A673 (cell line): ENCODE measurements at places on chromosomes 7 and 10. TPM values are rescaled to one million over a fixed set of nuclear protein-coding genes. Genes with fewer than 3 reads are reported as not detected.

- H3K27ac ChIP-seq, result no peak overlapping the region
- H3K4me1 ChIP-seq, result no peaks in the 10 kb centered on the region
- no peak for DNase-seq
These were observed 38.1 kb upstream of the AOAH start for GRCh38 chr7:36762394-36762793.

GRCh38 chr10:128263891-128264688 is 137.9 kb upstream of the MKI67 start:
- H3K4me1 ChIP-seq, result no peaks in the 10 kb centered on the region
- no peak overlapping the region for H3K27ac ChIP-seq
- H3K27me3 ChIP-seq, result peaks cover 9% of the 10 kb centered on the region
- H3K36me3 ChIP-seq, result no peaks in the 10 kb centered on the region
- H3K4me3 ChIP-seq, result no peak overlapping the region
- peak; percentile 79 for DNase-seq

- peaks cover 15% of the 10 kb centered on the region for H3K27me3 ChIP-seq
- H3K4me3 ChIP-seq, result no peak overlapping the region
- no peaks in the 10 kb centered on the region for H3K4me1 ChIP-seq
- no peaks in the 10 kb centered on the region for H3K36me3 ChIP-seq
- DNase-seq, result no peak
These were observed 27.3 kb downstream of the ANTXRL start for GRCh38 chr10:46314071-46314470.

GRCh38 chr10:42753126-42753506 is 29.5 kb upstream of the BMS1 start:
- peak overlapping the region; percentile 45 for H3K4me3 ChIP-seq
- H3K27me3 ChIP-seq, result peaks cover 39% of the 10 kb centered on the region
- H3K36me3 ChIP-seq, result no peaks in the 10 kb centered on the region
- peaks cover 13% of the 10 kb centered on the region for H3K4me1 ChIP-seq
- no peak overlapping the region for H3K27ac ChIP-seq
- DNase-seq, result peak; percentile 85

DNA sequence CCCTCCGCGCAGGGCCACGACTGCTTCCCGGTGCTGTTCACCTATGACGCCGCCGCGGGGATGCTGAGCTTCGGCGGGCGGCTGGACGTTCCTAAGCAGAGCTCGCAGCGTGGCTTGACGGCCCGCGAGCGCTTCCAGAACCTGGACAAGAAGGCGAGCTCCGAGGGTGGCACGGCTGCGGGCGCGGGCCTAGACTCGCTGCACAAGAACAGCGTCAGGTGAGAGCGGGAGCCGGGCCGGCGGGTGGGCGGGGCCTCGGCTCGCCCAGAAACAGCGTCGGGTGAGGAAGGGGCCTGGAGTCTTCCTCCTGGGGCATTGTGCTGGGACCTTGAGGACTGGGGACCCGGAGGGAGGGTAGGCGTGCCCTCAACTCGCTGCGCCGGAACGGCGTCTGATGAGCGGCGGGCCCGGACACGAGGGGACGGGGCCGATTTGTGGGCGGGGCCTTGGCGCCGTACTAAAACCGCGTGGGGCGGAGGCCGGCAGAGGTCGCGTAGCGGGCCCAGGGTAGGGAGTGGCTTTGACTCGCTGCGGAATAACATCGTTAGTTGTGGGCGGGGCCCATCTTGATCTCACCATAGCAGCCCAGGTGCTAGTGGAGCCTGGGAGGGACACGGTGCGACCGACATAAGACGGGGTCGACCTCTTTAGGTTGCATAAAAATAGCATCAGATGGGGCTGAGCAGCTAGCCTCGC is 15.6 kb downstream of the PDAP1 start:
- H3K4me3 ChIP-seq, result peak overlapping the region; percentile 63
- H3K36me3 ChIP-seq, result peaks cover 27% of the 10 kb centered on the region
- peaks cover 4% of the 10 kb centered on the region for H3K4me1 ChIP-seq
- H3K27ac ChIP-seq, result peak overlapping the region; percentile 56

The AKR1C8 gene
- total RNA-seq, result 0.48 and 0.58 TPM in 2 replicates

- peaks cover 3% of the 10 kb centered on the region for H3K36me3 ChIP-seq
- no peak overlapping the region for H3K4me3 ChIP-seq
- DNase-seq, result peak; percentile 90
- H3K27ac ChIP-seq, result peak overlapping the region; percentile 16
These were observed 13.7 kb downstream of the RPS24 start for GRCh38 chr10:78047314-78047891.

The MUC12 gene
- total RNA-seq, result 0.67 and 0.94 TPM in 2 replicates

The TEX36 gene
- total RNA-seq, result 0.61 and 1.3 TPM in 2 replicates

- no peaks in the 10 kb centered on the region for H3K4me1 ChIP-seq
- no peak for DNase-seq
- H3K36me3 ChIP-seq, result no peaks in the 10 kb centered on the region
- no peak overlapping the region for H3K27ac ChIP-seq
- H3K4me3 ChIP-seq, result no peak overlapping the region
- no peaks in the 10 kb centered on the region for H3K27me3 ChIP-seq
These were observed 106.6 kb downstream of the GRID1 start for GRCh38 chr10:86259901-86260562.

DNA sequence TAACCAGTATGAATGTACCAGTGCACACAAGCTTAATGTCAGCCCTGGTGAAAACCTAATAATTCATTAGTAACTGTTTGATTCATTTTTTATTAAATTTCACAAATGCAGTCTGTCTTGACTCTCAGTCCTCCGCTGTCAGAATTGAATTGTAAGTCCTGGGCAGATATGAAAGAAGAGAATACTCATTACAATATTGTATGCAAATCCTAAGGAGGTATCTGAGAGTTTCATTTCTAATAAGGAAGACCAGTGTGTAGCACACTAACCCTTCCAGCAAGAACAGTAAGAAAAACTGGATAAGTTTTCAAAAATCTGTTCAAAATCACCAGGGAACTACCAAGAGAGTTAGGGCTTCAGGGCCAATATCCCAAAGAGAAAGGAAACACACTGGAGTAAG is 652.1 kb downstream of the SUGCT start:
- H3K36me3 ChIP-seq, result no peaks in the 10 kb centered on the region
- no peaks in the 10 kb centered on the region for H3K27me3 ChIP-seq
- H3K27ac ChIP-seq, result no peak overlapping the region
- H3K4me3 ChIP-seq, result no peak overlapping the region
- no peak for DNase-seq

DNA sequence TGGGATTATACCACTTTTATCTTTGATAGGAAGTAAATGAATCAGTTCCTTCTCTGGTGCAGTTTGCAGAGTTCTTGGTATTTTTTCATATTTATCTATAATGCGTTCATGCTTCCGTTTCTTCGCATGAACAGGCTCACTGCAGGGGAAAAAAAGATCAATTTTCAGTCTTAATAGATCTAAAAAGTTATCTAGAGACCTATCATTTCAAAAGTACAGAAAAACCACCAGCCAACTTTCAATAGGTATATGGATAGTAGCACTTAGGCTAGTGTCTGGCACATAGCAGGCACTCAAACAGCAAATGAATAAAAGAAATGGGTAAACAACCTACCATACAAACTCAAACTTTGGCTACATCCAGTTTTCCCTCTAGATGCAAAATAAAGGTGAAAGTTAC is 5.5 kb downstream of the NOC3L start:
- no peaks in the 10 kb centered on the region for H3K27me3 ChIP-seq
- H3K4me1 ChIP-seq, result peaks cover 11% of the 10 kb centered on the region
- H3K27ac ChIP-seq, result no peak overlapping the region
- H3K4me3 ChIP-seq, result no peak overlapping the region

The FAM25A gene
- total RNA-seq, result not detected in 2 replicates

- DNase-seq, result peak; percentile 12
- H3K36me3 ChIP-seq, result no peaks in the 10 kb centered on the region
- peak overlapping the region; percentile 5 for H3K27ac ChIP-seq
- peaks cover 13% of the 10 kb centered on the region for H3K4me1 ChIP-seq
These were observed 30.0 kb upstream of the SGMS1 start for GRCh38 chr10:50653758-50654157.

DNA sequence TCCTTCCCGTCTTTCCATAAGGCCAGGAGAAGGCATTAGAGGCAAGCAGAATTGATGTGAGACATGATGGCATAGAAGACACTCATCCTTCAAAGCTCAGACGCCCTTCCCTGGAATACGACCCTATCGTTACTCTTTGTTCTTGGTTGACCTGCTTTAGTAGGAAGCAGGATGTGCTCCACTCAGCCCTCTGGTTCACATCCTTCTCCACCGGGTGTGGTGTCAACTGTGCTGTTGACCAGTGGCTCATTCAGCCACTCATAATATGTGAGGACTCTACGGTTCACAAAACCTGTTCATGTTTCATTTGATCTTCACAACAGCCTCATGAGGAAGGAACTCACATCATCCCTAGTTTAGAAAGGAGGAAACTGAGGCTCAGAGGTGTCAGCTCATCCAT is 47.1 kb downstream of the ADRA2A start:
- DNase-seq, result no peak
- no peaks in the 10 kb centered on the region for H3K36me3 ChIP-seq
- peaks cover 29% of the 10 kb centered on the region for H3K27me3 ChIP-seq
- no peaks in the 10 kb centered on the region for H3K4me1 ChIP-seq
- H3K4me3 ChIP-seq, result no peak overlapping the region

- H3K27me3 ChIP-seq, result no peaks in the 10 kb centered on the region
- no peak overlapping the region for H3K4me3 ChIP-seq
- H3K27ac ChIP-seq, result no peak overlapping the region
These were observed 6.6 kb downstream of the VOPP1 start for GRCh38 chr7:55565681-55566080.

- no peak for DNase-seq
- no peak overlapping the region for H3K27ac ChIP-seq
- no peaks in the 10 kb centered on the region for H3K4me1 ChIP-seq
These were observed 1157.6 kb upstream of the CELF2 start for GRCh38 chr10:9860045-9860444.

GRCh38 chr7:138328215-138328614 is 131.8 kb upstream of the TRIM24 start:
- H3K4me3 ChIP-seq, result no peak overlapping the region
- H3K36me3 ChIP-seq, result no peaks in the 10 kb centered on the region
- DNase-seq, result no peak
- H3K4me1 ChIP-seq, result no peaks in the 10 kb centered on the region
- no peak overlapping the region for H3K27ac ChIP-seq
- H3K27me3 ChIP-seq, result no peaks in the 10 kb centered on the region

DNA sequence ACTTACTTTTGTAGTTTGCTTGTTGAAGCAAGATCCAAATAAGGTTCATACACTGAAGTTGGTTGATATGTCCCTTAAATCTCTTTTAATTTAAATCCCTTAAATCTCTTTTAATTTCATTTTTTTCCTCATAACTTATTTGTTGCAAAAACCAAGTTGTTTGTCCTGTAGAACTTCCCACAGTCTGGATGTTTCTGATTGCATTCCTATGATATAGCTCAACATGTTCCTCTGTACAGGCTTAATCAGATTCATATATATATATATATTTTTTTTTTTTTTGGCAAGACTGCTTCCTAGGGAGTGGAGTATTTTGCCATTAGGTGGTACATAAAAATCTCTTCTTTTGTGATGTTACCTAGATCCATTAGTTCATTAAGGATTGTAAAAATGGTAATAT is 174.9 kb upstream of the MKLN1 start:
- H3K27me3 ChIP-seq, result no peaks in the 10 kb centered on the region
- no peak for DNase-seq
- H3K27ac ChIP-seq, result no peak overlapping the region
- no peak overlapping the region for H3K4me3 ChIP-seq
- peaks cover 25% of the 10 kb centered on the region for H3K4me1 ChIP-seq
- H3K36me3 ChIP-seq, result no peaks in the 10 kb centered on the region

- H3K4me1 ChIP-seq, result peaks cover 11% of the 10 kb centered on the region
- no peak for DNase-seq
- no peak overlapping the region for H3K27ac ChIP-seq
- H3K4me3 ChIP-seq, result no peak overlapping the region
- no peaks in the 10 kb centered on the region for H3K36me3 ChIP-seq
These were observed 218.6 kb downstream of the TCERG1L start for GRCh38 chr10:131092876-131093275.

DNA sequence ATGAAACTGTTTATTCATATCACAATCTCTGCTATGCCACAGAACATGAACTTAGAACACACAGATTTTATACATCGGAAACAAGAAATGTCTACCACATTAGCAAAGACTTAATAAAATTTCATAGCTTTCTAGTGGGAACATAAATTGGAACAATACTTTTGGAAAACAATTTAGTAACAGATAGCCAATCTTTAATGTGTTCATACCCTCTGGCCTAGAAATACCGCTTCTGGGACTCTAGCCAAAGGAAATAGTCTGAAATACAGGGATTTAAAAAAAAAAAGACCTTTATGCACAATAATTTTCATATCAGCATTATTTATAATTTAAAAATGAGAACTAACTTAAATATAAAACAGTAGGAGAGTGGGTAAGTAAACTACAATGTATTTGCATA is 168.5 kb downstream of the PLXNA4 start:
- H3K27me3 ChIP-seq, result no peaks in the 10 kb centered on the region
- no peaks in the 10 kb centered on the region for H3K4me1 ChIP-seq
- no peak overlapping the region for H3K4me3 ChIP-seq
- H3K36me3 ChIP-seq, result no peaks in the 10 kb centered on the region
